HCT116 (cell line): ENCODE measurements at places on chromosomes 11 and 22. TPM values are rescaled to one million over a fixed set of nuclear protein-coding genes. Genes with fewer than 3 reads are reported as not detected.

DNA sequence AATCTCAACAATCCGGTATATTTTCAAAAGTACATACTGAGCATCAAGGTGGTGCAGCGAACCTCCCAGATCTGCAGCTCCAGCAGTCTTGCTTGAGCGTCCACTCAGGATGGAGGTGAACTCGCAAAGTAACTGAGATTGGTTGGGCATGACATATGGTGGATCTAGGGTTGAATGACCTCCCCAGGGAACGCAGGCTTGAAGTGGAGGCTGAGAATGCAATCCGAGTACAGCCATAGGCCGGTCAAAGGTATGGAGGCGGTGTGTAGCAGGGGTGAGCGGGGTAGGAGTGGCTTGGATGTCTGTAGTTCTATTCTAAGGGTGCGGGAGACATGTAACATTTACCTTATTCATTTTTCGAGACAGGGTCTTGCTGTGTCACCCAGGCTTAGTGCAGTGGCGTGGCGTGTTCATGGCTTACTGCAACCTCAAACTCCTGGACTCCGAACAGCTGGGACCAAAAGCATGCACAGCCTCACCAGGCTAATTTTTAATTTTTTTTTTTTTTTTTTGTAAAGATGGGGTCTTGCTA is 631 bp upstream of the C22orf39 start:
- H3K4me1 ChIP-seq, result peaks cover 16% of the 10 kb centered on the region
- no peak for DNase-seq
- peaks cover 29% of the 10 kb centered on the region; the same call in 1 of the 2 replicates for H3K36me3 ChIP-seq
- H3K27ac ChIP-seq, result peak overlapping the region; percentile 91
- peak overlapping the region; percentile 71 for H3K4me3 ChIP-seq

Gene MPZL2
- total RNA-seq, result 16.8 TPM

Gene MICAL3
- total RNA-seq, result 30.8 TPM

DNA sequence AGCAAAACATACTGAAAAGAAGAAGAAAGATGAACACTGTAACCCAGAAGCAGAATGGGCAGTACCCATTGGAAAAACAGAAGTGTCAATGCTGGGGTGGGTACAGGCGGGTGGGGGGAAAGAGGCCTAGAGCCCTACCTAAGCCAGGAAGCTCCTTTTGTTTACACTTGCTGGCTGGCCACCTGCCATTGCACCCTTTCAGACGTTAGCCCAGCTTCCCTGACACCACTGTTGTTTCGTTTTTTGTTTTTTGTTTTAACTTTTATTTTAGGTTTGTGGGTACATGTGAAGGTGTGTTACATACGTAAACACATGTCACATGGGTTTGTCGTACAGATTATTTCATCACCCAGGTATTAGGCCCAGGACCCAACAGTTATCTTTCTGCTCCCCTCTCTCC is 55.4 kb downstream of the PLEKHA7 start:
- no peaks in the 10 kb centered on the region for H3K27me3 ChIP-seq
- H3K27ac ChIP-seq, result no peak overlapping the region
- peaks cover 16% of the 10 kb centered on the region for H3K4me1 ChIP-seq

- DNase-seq, result no peak
- H3K27ac ChIP-seq, result no peak overlapping the region
- H3K36me3 ChIP-seq, result no peaks in the 10 kb centered on the region
- peaks cover 20% of the 10 kb centered on the region; the same call in 1 of the 2 replicates for H3K4me1 ChIP-seq
- no peak overlapping the region for H3K4me3 ChIP-seq
Measured at GRCh38 chr22:30188911-30189310, 57.6 kb downstream of the LIF start.

- no peak overlapping the region for H3K4me3 ChIP-seq
- DNase-seq, result no peak
- no peak overlapping the region for H3K27ac ChIP-seq
- peaks cover 36% of the 10 kb centered on the region for H3K36me3 ChIP-seq
- H3K27me3 ChIP-seq, result no peaks in the 10 kb centered on the region
Measured at GRCh38 chr22:45336971-45337431, 27.3 kb downstream of the FAM118A start.

DNA sequence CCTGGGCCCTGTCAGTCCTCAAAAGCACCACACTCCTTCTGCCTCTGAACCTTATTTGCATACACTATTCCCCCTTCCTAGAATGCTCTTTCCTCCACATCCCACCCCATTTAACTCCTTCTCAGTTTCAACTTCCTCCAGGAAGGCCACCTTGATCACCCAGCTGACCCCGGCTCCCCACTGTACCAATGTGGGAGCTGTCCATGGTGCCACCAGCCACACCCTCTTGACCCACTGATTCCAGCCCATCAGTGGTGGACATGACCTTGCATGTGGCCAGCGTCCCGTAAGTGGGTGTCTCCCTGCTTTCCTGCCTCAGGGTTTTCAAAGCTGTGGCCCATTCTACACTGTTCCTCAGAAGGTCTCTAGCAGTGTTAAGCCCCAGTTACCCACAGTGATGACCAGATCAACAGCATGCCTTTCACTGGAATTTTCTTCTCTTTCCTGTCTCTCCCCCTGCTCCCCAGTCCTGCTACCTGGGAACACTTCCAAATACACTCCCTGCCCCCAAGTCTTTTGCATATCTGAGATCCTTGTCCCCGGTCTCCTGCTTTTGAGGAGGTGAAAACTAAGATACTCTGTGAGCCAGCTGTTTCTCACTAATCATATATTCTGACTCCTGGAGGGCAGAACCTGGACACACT is 346.6 kb downstream of the MN1 start:
- H3K27me3 ChIP-seq, result peaks cover 19% of the 10 kb centered on the region
- no peak overlapping the region for H3K27ac ChIP-seq
- no peaks in the 10 kb centered on the region for H3K4me1 ChIP-seq
- H3K36me3 ChIP-seq, result no peaks in the 10 kb centered on the region
- H3K4me3 ChIP-seq, result no peak overlapping the region

- no peak overlapping the region for H3K27ac ChIP-seq
- no peak overlapping the region for H3K4me3 ChIP-seq
- no peaks in the 10 kb centered on the region for H3K36me3 ChIP-seq
Measured at GRCh38 chr22:47605886-47606285, 843.4 kb downstream of the TBC1D22A start.

DNA sequence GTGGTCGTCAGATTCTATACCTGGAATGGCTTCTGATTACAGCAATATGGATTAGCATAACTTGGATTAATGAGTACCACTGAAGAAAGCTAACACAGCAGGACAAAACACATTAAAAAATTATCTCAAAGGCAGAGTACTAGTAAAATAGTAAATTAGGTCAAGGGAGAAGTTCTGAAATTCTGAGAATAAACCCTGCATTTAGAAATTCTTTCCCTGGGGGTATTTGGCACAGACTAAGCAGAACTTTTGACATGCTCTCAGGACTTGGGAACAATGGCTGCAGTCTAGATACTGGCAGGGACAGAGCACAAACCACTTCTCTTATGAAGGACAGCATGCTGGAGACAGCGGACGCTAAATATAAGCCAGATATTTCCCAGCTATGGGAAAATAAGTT is 85.6 kb upstream of the GRIA4 start:
- H3K36me3 ChIP-seq, result no peaks in the 10 kb centered on the region
- H3K4me3 ChIP-seq, result no peak overlapping the region
- no peaks in the 10 kb centered on the region for H3K27me3 ChIP-seq
- no peak for DNase-seq
- H3K4me1 ChIP-seq, result no peaks in the 10 kb centered on the region
- H3K27ac ChIP-seq, result no peak overlapping the region

Gene OR5A1
- not detected for total RNA-seq

DNA sequence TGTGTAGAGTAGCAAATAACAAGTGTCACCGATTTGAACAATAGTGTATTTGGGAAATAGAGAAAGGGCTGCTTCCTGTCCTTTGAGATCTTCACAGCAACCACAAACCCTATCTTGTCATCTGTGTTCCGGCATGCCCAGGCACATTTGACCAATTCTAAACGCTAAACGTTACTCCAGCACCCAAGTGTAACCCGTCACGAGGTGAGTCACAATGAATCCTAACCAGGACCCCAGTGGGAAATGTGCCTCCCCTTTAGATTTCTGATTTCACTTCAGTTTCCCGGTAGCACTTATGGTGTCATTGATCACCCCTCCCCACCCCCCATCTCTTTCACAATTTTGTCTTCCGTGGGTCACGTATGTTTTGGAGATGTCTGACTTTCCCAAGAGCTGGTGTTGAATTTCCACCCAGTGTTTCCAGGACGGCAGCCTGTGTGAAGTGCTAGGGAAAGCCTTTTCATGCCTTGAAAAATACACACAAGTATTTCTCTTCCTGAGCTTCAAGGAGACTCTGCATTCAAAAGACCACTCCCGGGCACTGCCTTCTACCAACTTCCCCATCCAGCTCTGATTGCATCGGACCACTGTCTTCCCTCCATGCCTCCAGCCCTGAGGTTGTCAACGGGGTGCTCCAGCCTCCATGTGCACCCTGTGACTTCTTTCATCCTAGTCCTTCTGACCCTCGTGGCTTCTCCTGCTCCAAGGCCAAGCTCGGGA is 10.5 kb upstream of the C11orf24 start:
- no peaks in the 10 kb centered on the region for H3K27me3 ChIP-seq
- H3K4me1 ChIP-seq, result peaks cover 12% of the 10 kb centered on the region
- no peak overlapping the region for H3K4me3 ChIP-seq
- no peak for DNase-seq
- no peaks in the 10 kb centered on the region for H3K36me3 ChIP-seq

Gene PGA5
- total RNA-seq, result not detected

Gene CCDC73
- total RNA-seq, result not detected

Gene NUMA1
- 133 TPM for total RNA-seq

Gene OR5AL1
- not detected for total RNA-seq

DNA sequence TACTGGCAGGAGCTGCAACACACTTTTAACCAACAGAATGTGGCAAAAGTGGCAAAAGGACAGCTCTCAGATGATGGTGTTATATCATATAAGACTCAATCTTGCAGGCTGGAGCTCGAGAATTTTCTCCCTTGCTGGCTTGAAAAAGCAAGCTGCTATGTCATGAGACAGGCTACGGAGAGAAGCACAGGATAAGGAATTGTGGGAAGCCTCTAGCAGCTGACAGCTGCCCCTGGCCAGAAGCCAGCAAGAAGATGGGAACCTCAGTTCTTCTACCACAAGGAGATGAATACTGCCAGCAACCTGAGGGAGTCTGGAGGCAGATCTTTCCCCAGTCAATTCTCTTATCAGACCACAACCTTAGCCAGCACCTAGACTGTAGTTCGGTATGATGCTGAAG is 24.6 kb downstream of the FXYD6 start:
- H3K4me3 ChIP-seq, result no peak overlapping the region
- H3K4me1 ChIP-seq, result no peaks in the 10 kb centered on the region
- DNase-seq, result no peak
- no peak overlapping the region for H3K27ac ChIP-seq

Gene PIH1D2
- total RNA-seq, result 1.6 TPM

- H3K36me3 ChIP-seq, result no peaks in the 10 kb centered on the region
- H3K4me3 ChIP-seq, result no peak overlapping the region
- no peak for DNase-seq
- peaks cover 27% of the 10 kb centered on the region for H3K4me1 ChIP-seq
- H3K27ac ChIP-seq, result no peak overlapping the region
Measured at GRCh38 chr22:46830841-46831240, 68.4 kb downstream of the TBC1D22A start.

GRCh38 chr11:28542561-28542960 is 434.4 kb downstream of the METTL15 start:
- no peaks in the 10 kb centered on the region for H3K36me3 ChIP-seq
- H3K4me1 ChIP-seq, result no peaks in the 10 kb centered on the region
- H3K27me3 ChIP-seq, result no peaks in the 10 kb centered on the region
- no peak for DNase-seq
- H3K4me3 ChIP-seq, result no peak overlapping the region

DNA sequence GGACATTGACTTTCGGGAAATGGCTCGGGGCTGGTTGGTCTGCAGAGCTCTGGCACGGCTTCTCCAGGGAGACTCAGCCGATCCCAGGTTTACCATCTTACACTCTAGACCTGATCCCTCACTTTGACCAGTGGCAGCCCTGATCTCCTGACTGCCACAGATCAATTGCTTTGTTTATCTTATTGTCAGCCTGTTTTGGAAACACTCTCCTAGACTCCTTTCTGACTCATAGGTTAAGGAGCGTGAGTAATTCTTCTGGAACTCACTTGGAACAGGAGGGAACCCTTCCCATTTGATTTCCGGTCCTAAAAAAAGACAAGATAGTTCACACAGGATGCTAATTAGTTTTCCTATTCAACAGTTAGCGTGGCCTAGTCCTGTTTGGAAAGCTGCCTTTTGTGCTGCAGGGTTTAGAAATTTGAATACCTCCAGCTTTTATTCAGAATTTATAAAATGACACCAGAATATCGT is 16.0 kb upstream of the BMAL1 start:
- no peaks in the 10 kb centered on the region for H3K36me3 ChIP-seq
- DNase-seq, result peak; percentile 86
- H3K27ac ChIP-seq, result peak overlapping the region; percentile 32
- H3K4me1 ChIP-seq, result peaks cover 43% of the 10 kb centered on the region
- H3K27me3 ChIP-seq, result peaks cover 10% of the 10 kb centered on the region; the same call in 1 of the 2 replicates
- H3K4me3 ChIP-seq, result peak overlapping the region; percentile 21

- no peak overlapping the region for H3K27ac ChIP-seq
- no peak for DNase-seq
- no peaks in the 10 kb centered on the region for H3K36me3 ChIP-seq
- H3K4me1 ChIP-seq, result no peaks in the 10 kb centered on the region
Measured at GRCh38 chr11:87056091-87056490, 18.4 kb downstream of the TMEM135 start.

GRCh38 chr11:75654314-75654713 is 14.5 kb downstream of the MAP6 start:
- no peak overlapping the region for H3K27ac ChIP-seq
- H3K4me1 ChIP-seq, result no peaks in the 10 kb centered on the region
- H3K36me3 ChIP-seq, result no peaks in the 10 kb centered on the region
- DNase-seq, result no peak
- no peaks in the 10 kb centered on the region for H3K27me3 ChIP-seq
- no peak overlapping the region for H3K4me3 ChIP-seq

- no peak for DNase-seq
- no peaks in the 10 kb centered on the region for H3K36me3 ChIP-seq
- no peaks in the 10 kb centered on the region for H3K4me1 ChIP-seq
- no peak overlapping the region for H3K27ac ChIP-seq
Measured at GRCh38 chr11:120383518-120384155, 47.4 kb downstream of the ARHGEF12 start.

GRCh38 chr11:98703779-98704556 is 316.8 kb upstream of the CNTN5 start:
- H3K27me3 ChIP-seq, result no peaks in the 10 kb centered on the region
- DNase-seq, result no peak
- no peak overlapping the region for H3K27ac ChIP-seq
- H3K4me3 ChIP-seq, result no peak overlapping the region
- H3K4me1 ChIP-seq, result no peaks in the 10 kb centered on the region
- H3K36me3 ChIP-seq, result no peaks in the 10 kb centered on the region

Gene GLYAT
- total RNA-seq, result not detected

Gene KCNE3
- total RNA-seq, result not detected

- DNase-seq, result no peak
- H3K36me3 ChIP-seq, result no peaks in the 10 kb centered on the region; the same call in 1 of the 2 replicates
- no peak overlapping the region for H3K4me3 ChIP-seq
- H3K27me3 ChIP-seq, result no peaks in the 10 kb centered on the region
Measured at GRCh38 chr11:46504817-46505613, 88.8 kb downstream of the AMBRA1 start.

DNA sequence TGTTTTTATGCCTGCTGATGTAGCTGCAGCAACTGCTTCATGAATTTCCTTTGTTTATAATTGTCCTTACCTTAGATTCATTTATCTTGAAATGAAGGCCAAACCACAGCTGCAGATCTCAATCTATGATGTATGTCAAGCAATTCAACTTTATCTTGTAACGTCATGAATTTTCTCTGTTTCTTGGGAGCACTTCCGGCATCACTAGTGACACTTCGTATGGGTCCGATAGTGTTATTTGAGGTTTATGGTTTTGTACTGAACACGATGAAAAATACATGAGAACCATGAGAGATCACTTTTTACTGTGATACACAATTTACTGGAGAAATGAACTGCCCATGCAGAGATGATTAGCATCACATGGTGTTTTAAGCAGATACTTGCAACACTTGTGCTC is 98.5 kb downstream of the CSTPP1 start:
- no peaks in the 10 kb centered on the region for H3K4me1 ChIP-seq
- H3K27ac ChIP-seq, result no peak overlapping the region
- H3K27me3 ChIP-seq, result no peaks in the 10 kb centered on the region
- DNase-seq, result no peak
- H3K36me3 ChIP-seq, result no peaks in the 10 kb centered on the region
- H3K4me3 ChIP-seq, result no peak overlapping the region
